MV-4-11 (cell line): ENCODE measurements at places on chromosomes 13 and 19.
A peak's percentile ranks its signal among the peaks of the same experiment; 100 is the strongest.

- DNase-seq, result no peak
Measured at GRCh38 chr19:6475321-6476108, 6.1 kb downstream of the DENND1C start.

- no peak for DNase-seq
Measured at GRCh38 chr19:788983-789700, 8.1 kb upstream of the PTBP1 start.

DNA sequence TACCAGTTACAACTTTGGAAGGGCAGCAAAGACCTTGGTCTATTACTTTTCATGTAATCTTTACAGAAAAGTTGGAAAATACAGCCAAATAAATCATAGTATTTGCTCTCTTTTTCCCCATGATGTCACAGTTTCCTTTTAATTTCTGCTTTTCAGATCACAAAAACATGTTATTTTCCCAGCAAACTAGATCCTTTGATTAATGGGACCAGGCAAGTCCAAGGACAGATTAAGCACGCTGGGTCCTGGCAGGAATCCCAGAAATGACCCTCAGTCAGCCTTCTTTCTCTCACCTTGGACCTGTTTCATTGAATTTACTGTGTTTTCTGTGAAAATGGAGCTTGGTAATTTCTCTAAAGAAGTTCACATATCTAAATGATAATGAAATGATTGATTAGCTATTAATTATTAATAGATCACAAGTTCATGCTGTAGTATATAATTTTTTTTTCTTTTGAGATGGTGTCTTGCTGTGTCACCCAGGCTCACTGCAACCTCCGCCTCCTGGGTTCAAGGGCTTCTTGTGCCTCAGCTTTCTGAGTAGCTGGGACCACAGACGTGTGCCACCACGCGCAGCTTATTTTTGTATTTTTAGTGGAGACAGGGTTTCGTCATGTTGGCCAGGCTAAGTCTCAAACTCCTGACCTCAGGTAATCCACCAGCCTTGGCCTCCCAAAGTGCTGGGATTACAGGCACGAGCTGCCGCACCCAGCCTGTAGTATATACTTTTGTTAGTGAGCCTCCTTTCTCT, 16.0 kb downstream of the SPATA13 start:
- no peak for DNase-seq

DNA sequence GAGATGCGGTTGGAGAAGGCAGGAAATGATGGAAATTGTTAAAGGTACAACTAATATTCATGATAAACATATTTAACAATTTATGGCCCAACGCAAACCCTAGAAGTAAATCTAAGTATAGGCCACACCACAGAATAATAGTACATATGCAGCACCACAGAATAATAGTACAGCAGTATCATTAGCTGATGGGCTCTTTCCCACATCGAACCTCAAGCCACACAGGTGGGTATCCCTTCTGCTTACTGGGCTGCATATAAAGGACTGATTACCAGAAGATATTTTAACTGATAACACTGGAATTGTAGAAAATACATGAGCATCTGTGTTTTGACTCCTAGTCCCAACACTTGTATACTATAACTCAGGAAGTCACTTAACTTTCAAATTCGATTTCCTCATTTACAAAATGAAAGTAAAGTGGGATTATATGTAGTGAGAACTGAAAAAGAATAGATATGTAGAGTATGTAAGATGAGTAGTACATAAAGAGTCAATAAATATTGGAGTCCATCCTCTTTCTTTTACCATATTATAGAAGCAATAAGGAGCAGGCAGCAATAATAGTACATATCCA, 91.5 kb downstream of the TSC22D1 start:
- peak; percentile 32 for DNase-seq
